Stimulated activated effector memory CD8-positive, alpha-beta T cell treated with anti-CD3 and anti-CD28 coated beads, Interleukin-12 subunit alpha, Interleukin-12 subunit beta, amount 100 ng/mL, for 72 hours (primary cell): ENCODE measurements at places on chromosomes 12 and 14.

GRCh38 chr14:74840603-74841030, 35.3 kb downstream of the PROX2 start:
- peak; percentile 55 for DNase-seq

GRCh38 chr12:52061470-52062166, 8.2 kb upstream of the ATG101 start:
- no peak for DNase-seq

DNA sequence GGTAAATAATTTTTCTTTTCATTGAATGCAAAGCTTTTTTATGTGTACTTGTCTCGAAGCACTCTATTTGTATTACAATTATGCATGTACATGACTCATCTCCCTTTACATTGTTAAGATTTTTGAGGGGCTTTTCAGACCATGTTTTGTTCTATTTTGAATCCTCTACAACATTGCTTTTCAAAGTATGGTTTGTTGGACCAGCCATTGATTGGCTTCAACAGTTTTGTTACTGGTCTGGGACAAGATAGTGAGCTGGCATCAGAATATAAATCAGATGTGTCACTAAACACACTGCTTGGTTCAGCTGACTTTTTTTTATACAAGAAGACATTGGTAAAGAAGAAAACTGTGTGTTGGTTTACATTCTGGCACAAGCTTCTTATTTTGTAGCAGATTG, 122.3 kb downstream of the MON2 start:
- no peak for DNase-seq

DNA sequence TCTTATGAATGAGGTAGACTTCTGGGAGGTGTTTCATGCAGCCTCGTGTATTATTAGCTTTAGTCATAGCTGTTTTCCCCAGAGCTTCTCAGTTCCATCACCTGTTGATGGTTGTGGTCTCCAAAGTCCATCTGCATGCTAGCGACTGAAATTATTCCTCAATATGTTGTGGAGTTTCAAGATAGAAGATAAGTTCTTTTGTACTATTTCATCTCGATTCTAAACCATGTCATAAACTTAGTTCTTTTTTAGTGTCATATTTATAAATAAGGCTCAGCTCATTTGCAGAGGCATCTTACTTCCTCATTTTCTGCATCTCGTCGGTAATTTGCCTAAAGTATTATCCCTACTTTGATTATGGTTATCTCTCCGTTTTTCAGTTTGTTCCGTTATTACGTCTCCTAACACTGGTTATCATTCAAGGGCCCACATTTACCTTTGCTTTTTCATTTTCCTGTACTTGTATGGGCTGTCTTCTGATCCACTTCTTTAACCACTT, 119.1 kb downstream of the ITPR2 start:
- no peak for DNase-seq
